ENCODE measurements at places on chromosomes 1 and 21.

DNA sequence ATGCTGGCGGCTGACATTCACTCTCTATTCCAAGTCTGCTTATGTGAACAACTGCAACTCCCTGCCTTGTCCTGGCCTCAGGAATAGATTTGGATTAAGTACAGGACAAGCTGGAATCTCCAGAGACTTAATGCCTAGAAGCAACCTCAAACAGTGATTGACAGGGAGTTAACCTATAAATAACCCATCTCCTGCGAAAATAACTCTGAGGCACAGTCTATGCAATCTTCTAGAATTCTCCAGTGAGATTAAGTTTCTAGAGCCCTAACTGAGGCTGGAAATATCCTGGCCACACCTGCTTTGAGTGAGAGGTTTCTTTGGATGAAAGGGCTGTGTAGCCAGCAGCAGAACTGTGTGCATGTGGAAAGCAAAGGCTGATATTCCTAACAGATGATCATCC, 25.3 kb upstream of the ATP1A1 start:
- DNase-seq: no peak

DNA sequence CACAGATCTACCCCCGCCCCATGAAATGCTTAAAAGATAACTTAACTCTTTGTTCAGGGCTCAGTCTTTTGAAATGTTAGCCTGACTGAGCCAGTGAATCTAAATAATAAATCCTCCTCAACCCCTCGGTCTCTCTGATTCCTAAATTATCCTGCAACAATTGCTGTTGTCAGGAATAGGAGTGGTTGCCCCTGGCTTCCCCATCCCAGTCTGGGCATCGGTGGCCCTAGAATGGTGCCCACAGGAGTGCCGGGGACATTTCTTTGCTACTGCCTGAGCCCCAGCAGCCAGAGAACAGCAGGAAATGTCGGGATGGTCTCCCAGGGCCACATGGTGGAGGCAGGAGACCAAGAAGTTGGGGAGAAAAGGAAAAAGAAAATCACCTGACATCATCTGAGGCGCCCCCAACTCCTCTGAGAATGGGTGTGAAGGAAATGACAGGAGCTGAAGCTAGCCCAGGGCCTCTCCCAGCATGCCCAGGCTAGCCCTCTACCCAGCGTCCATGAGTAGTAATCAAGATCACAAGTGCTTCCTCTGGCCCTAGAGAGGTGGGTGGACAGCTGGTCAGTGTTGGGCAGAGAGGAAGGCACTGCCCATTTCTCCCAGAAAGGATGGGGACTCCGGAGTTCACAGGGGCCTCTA, 1.6 kb downstream of the PADI4 start:
- no peak for DNase-seq

- DNase-seq: no peak
These were observed 19.9 kb upstream of the PTCH2 start for GRCh38 chr1:44862829-44863401.

- no peak for DNase-seq
These were observed 25.8 kb downstream of the NOL9 start for GRCh38 chr1:6528492-6528891.

DNA sequence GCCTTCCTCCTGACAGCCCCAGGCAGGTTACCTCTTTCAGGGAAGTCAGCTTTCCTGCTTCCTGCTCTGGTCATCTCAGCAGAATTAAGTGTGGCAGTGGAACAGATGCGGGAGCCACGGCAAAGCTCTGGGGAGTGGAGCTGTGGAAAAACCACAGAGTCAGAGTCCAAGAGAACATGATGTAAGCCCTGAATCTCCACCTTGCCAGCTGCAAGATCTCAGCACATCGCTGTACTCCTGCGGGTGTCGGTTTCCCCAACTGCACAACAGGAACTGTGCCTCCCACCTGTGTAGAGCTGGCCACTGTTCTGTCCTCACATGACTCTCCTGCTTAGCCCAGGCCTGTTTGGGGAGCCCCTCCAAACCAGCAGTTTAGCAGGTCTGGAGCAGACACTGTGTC, 123.7 kb downstream of the MATN1 start:
- no peak for DNase-seq

DNA sequence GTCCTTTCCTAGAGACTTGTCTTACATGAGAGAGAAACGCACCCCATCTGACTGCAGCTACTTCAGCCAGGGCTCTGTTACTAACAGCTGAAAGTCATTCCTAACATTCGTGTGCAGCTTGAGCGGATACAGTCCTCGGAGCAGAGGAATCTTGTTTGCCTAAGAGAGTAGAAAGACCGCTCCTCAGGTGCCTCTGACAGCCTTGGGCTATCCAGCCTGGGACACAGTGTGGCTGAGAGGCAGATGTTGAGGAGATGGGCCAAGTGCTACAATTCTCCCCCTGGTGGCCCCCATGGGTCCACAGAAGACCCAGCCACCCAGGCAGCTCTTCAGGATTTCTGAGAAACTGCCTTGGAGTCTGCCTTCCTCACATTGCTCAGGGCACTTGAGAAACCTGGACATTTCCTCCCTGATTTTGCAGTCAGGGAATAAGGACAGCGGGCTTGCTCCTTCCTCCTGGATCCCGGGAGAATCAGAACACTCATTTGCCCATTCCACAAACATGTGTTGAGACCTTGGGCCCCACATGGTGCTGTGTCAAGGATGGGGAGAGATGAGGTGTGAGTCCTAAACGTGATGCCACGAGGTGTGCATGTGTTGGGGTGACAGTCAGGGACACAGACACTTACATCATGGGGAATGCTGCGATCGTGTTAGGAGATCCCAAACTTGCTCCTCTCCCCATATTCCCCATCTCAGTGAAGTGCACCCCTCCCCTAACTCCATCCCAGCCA, 13.1 kb downstream of the TRIM62 start:
- no peak for DNase-seq

DNA sequence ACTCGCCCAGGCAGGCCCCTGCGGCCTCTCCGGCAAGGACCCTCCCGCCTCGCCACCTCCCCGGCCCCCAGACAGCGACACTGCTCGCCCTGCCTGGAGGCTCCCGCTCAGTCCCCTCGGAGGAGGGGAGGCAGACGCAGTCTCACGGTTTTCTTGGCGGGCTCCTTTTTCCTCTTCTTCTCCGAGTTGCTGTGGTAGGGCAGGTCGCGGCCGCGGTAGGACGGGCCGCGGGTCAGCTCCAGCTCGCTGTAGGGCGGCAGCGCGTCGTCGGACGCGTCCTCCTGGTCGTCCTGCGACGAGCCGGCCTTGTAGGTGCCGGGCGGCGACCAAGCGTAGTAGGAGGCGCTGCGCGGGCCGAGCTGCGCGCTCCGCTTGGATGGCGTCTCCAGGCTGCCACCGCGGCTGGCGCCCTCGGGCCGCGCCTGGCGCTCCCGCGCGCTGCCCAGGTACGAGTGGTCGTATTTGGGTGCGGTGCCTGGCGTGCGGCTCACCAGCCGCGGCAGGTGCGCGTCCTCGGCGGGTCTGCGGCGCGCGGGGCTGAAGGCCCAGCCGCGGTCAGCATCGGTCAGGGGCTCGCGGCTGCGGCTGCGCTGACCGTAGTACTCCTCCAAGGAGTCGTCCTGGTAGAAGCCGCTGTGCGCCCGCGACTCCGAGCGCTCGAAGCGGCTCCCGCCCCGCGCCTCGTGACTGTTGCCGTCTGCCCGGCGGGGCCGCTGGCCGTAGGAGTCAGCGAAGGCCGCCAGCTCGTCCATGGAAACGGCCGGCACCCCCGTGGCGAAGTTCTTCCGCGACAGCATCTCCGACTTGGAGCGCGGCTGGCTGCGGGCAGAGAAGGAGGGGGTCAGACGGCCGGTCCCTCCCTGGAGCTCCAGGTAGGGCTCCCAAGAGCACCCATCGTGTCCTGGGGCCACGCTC, 44.8 kb upstream of the TADA1 start:
- no peak for DNase-seq

DNA sequence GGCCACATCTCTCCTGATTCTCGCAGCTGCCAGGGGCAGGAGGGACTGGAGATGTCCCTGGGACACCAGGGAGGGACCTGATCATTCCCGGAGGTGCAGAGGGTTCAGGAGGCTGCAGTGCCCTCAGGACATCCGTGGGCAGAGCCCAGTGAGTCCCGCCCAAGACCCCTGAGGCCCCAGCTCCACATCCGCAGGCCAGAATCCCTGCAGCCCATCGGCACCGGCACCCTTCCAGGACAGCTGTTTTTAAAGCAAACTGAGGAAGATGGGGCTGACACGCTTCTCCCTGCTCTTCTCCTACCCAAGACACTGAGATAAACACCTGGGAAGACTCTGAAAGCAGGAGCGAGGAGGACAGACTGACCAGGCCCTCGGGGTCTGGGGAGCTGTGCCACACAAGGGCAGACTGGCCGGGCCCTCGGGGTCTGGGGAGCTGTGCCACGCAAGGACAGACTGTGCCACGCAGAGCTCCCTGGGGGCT, 25.5 kb downstream of the SLC19A1 start:
- no peak for DNase-seq

DNA sequence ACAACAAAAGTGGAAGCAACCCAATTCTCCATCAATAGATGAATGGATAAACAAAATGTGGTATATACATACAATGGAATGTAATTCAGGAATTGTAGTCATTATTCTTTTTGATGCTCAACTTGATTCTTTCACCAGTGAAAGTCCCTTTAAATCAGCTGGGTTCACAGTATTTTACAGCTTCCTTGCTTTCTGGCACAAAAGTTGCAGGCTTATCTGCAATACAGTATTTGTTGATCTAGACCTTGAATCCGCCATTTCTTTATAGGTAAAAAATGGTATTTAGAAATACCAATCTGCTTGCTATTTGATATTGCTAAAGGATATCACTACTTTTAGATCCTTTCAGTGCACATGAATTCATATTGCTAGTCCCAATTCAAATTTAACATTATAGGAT, 44.7 kb upstream of the ERO1B start:
- DNase-seq: no peak

DNA sequence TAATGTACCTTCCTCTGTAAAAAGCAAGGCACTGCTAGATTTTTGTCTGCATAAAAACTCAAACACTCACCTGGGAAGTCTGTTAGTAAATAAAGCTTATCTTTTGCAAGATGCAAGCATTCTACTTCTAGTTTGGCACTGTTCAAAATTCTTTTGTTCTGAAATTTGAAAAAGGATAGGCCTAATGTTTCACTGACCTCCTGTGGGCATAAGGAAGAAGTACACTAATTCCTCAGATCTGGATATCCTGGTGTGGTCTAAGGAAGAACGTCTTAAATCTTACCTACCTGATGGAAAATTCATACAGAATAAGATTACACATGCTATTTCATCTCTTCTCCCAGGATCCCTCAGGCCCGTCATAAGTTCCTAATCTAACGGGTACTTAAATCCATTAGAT, 93.5 kb upstream of the CAMK1G start:
- DNase-seq: no peak

GRCh38 chr1:188489336-188490112, 1660.8 kb downstream of the PLA2G4A start:
- no peak for DNase-seq

DNA sequence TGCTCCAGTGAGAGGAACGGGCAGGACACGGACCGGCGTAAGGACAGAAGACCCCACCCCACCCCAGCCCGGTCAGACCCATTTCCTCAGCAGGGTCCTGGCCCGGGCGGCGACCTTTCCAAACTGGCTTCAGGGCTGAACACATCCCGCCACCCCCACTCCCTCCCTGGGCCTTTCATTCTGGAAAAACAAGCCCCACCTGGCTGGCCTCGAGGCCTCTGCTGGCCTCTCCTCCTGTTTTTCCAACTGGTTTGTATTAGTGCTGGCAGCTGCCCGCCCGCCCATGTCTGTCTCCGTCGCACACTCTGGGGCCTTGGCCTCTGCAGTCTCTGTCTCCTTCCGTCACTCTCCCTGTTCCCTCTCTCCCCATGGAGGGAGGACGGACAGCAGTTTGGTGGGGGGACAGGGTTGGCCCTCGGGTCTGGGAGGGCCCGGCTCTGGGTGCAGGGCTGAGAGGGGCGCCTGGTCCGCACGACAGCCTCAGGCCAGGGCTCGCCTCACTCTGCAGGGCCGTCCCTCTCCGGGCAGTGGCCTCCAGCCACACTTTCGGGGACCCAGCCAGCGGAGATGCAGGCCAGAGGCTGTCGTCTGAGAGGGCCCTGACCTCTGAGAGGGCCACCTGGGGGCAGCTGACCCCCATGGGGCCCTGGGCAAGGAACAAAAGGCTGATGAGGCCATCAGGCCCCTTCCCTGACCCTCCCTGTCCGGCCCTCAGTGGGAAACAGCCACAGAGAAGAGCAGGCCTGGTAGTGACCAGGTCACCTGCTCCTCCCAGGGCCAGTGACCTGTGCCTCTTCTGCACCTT, 1.5 kb upstream of the MXRA8 start:
- DNase-seq: no peak

GRCh38 chr21:41677671-41678015, 89.2 kb downstream of the RIPK4 start:
- no peak for DNase-seq

- DNase-seq: no peak
These were observed 70.2 kb downstream of the FOXD2 start for GRCh38 chr1:47507881-47508701.

DNA sequence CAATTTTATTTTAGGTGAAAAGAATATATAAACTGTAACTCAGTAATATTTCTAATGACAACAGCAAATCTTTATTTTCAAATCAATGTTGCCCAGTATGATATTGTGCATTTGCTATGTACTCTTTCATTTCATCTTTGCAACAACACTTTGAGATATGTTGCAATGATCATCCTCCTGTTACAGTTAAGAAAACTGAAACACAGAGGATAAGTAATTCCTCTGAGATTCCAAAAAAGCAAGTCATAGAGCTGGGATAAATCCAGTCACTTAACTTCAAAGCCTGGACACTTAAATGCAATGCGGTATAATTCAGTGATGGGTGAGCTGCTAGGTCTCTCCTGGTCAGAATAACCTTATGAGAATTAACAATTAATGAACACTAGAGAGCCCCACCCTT, 48.6 kb upstream of the EXO1 start:
- no peak for DNase-seq

Measured in stimulated activated CD8-positive, alpha-beta memory T cell treated with anti-CD3 and anti-CD28 coated beads, Interleukin-2, amount 100 ng/mL, for 1 hour (primary cell).